ENCODE measurements at places on chromosomes 5 and 9.

- no peak for DNase-seq
Observed at GRCh38 chr9:119179701-119180100, 189.5 kb downstream of the BRINP1 start.

- no peak for DNase-seq
Observed at GRCh38 chr9:123359546-123359945, 3.5 kb downstream of the CRB2 start.

DNA sequence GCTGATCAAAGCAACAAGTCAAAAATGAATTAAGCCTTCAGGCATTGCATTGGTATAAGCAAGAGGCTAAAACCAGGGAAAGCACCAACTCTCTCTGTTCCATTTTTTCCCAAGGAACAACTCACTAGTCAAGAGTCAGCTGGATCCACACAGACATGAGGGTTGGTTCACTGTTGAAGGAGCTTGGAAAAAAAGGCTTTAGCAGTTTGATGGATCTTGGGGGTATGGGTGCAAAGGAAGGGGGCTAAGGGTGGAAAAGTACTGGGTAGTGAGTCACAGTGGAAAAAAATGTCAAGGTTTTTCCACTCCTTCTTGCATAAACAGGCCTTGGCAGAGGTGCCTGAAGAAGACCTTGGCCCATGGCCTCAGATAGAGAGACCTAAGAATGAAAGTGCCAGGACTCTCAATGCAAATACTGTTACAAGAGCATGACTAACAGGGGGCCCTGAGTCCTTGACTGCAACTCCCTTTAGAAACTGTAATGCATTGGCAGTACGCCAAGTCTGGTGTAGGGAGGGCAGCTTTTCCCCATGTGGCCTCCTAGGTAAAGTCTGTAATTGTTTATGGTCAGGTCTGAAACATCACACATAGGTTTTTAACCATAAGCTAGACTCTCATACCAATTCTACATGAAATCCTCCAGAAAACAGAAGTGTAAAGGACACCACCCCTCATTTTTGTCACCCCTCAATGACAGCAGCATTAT lies 23.7 kb downstream of the ACTL7A start:
- DNase-seq = peak; percentile 47

DNA sequence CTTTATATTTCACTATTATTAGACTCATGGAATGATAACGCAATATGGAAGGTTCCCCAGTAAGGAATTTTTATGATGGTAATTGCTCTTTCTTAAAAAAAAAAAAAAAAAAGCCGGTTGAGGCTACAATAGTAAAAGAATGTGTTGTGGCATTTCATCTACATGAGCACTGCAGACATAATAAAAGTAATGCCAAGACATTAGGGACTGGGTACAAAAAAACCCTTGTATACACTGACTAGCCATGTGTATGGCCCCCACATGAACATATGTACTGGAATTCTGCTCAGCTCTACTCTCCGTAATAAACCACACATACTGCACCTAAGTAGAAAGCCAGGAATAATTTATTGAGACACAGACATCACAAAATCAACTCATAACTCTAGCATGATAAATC lies 218.4 kb downstream of the ADAMTS6 start:
- DNase-seq = no peak

DNA sequence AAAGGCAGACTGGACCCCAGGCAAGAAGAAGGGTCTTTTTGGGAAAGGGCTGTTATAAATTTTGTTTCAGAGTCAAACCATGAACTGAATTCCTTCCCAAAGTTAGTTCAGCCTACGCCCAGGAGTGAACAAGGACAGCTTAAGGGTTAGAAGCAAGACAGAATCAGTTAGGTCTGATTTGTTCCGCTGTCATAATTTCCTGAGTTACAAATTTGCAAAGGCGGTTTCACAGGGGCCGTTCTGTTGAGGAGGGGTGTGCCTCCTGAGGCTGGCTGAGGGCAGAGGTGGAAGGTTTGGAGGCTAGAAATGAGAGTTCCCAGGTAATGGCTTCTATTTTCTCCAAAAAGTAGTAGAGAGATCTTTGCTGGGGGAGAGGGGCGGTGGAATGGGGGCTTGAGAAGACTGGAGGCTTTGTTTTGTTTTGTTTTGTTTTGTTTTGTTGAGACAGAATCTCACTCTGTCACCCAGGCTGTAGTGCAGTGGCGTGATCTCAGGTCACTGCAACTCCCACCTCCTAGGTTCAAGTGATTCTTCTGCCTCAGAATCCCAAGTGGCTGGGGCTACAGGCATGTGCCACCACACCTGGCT lies 4.1 kb upstream of the CERCAM start:
- DNase-seq = no peak

Data from stimulated activated CD4-positive, alpha-beta T cell treated with anti-CD3 and anti-CD28 coated beads, Interleukin-4, amount 100 ng/mL, for 48 hours (primary cell).